ENCODE measurements at places on chromosomes 7 and 10.

DNA sequence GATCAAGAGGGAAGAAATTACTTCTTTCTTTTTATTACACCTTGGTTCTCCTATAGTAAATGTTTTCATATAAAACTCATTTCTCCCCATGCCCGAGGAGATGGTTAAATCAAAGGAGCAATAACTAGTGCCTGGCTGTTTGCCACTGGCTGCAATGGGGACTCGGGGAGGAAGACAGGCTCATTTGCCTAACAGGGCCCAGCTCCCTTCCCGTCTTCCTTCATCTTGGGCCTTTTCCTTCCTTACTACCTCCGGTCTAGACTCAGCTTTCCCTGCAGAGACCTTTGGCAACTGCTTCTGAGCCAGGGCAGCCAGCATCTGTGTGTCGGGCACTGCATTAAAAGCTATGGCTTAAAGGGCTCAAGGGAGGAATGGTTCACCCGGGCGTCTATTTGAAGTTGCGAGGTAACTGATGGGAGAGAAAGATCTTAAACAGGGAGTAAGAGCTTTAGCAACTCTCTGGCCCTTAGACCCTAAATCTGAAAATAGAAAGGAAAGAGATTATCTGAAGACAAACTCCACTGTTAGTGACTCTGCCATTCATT lies 63.5 kb downstream of the CALD1 start:
- DNase-seq: no peak

DNA sequence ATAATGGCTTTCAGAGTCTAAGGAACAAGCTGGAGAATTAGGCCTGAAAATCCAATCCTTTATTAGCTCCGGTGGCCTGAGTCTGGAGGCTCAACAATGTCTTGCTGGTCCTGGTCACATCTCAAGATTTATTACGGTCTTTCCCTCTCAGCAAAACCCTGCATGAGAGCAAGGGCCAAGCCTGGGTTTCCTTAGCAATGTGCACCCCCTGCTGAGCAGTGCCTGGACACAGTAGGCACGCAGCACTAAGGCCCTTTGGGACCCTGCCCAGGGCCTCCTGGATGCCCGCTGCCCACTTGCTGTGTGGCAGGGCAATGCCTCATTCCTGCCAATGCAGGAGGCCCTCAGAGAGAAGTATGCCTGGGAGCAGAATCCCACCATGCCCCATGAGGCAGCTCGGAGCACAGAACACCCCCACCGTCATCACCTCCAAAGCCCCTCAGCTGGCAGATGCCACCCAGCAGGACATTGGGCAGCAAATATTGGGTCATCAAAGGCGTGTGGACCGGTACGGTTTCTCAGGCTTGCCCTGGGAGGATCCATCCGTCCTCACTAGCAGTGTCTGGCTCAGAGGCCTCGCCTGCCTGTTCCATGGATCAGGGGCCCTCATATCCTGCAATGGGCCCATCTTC lies 156.4 kb downstream of the OAT start:
- DNase-seq: no peak

GRCh38 chr7:75711076-75711475 lies 27.7 kb downstream of the HIP1 start:
- no peak for DNase-seq

- no peak for DNase-seq
Observed at GRCh38 chr7:131587315-131587923, 31.0 kb upstream of the PODXL start.

DNA sequence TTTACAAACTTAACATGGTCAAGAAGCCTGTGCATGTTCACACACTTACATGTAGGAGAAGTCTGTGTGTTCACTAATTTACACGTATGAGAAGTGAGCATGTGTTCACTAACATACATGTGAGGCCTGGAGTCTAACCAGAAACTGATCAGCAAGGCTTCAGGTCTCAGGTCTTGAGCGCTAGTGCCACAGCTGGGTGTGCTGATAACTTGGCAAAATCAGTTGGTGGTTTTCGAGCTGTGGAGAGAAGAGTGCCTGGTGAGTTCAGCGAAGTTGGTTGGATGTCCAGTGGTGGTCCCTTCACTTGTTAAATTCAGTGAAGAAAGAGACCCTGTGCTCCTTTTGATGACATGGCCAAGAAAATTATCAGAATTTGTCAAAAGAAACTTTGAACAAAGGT lies 98.7 kb downstream of the CELF2 start:
- no peak for DNase-seq

GRCh38 chr10:78513330-78513729 lies 479.7 kb downstream of the RPS24 start:
- no peak for DNase-seq

GRCh38 chr10:123136221-123136805 lies 543 bp downstream of the HMX3 start:
- no peak for DNase-seq

- DNase-seq: no peak
Observed at GRCh38 chr10:30873411-30873810, 158.3 kb downstream of the ZNF438 start.

- no peak for DNase-seq
Observed at GRCh38 chr10:122331100-122331499, 43.4 kb upstream of the PLEKHA1 start.

GRCh38 chr10:115572740-115573455 lies 479.7 kb downstream of the ATRNL1 start:
- no peak for DNase-seq

GRCh38 chr7:96085953-96086352 lies 235.9 kb downstream of the SLC25A13 start:
- no peak for DNase-seq

Data from large intestine (tissue), 12 donors.